Central memory CD8-positive, alpha-beta T cell (primary cell): ENCODE measurements at places on chromosomes 1 and 21.

- H3K4me3 ChIP-seq: no peak overlapping the region
- no peak for DNase-seq
- no peaks in the 10 kb centered on the region for H3K27me3 ChIP-seq
- no peak overlapping the region for H3K27ac ChIP-seq
- H3K36me3 ChIP-seq: peaks cover 4% of the 10 kb centered on the region
These were observed 16.8 kb downstream of the MAST2 start for GRCh38 chr1:45820173-45820572.

DNA sequence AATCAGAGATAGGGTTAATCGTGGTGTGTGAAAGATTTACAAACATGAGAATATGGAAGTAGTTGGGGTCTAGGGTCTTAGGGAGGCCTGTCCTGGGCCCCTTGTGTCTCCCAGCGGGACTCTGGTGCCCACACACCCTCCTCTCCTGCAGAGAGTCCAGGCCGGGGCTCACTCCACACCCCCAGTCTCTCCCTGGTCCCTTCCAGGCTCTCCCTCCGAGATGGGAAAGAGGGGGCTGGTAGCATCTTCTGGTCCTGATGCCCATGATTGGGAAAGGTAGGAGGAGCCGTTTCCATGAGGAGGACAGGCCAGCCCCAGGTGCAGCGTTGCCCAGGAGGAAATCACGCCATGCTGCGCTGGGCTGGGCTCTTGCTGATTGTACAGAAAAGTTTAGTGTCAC, 26.6 kb downstream of the PCNT start:
- no peaks in the 10 kb centered on the region for H3K27me3 ChIP-seq
- no peaks in the 10 kb centered on the region for H3K4me1 ChIP-seq
- no peak overlapping the region for H3K4me3 ChIP-seq
- DNase-seq: no peak
- peaks cover 38% of the 10 kb centered on the region for H3K36me3 ChIP-seq
- no peak overlapping the region for H3K27ac ChIP-seq

GRCh38 chr1:228488125-228488817, 1.1 kb downstream of the RNF187 start:
- peak overlapping the region; percentile 95 for H3K27ac ChIP-seq
- no peaks in the 10 kb centered on the region for H3K27me3 ChIP-seq
- H3K4me1 ChIP-seq: peaks cover 30% of the 10 kb centered on the region

DNA sequence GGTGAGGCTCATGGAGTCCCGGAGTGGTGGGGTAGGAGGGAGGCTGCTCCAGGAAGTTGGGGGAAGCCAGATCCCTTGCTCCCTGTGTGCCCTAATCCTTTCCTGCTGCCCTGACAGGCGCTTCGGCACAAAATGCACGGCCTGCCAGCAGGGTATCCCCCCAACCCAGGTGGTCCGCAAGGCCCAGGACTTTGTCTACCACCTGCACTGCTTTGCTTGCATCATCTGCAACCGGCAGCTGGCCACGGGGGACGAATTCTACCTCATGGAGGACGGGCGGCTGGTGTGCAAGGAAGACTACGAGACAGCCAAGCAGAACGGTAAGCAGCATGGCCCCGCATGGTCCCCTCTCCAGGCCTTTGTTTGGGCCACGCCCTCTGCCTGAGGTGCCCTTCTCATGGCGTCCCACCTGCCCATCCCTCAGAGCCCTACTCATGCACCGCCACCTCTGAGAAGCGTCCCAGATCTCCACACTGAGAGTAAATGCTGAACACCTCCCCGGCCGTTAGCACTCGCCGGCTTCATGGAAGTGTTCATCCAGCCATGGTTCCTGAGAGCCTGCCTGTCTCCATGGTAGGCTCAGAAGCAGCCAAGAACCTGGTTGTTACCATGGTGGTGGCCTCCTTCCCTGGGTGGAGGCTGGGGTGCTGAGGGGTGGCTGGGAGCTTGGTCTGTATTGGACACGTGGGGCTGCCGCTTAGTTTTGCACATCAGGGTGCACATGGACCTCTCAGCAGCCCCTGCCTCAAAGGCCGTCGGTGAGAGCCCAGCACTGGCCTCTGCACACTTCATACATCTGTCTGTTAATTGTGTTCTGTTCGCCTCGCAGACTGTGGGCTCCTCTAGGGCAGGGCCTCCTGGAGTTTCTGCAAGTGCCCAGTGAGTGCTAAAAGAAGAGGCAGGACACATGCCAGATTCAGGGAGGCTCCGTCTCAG, 36.5 kb downstream of the LHX4 start:
- no peaks in the 10 kb centered on the region for H3K27me3 ChIP-seq
- no peak overlapping the region for H3K4me3 ChIP-seq
- no peaks in the 10 kb centered on the region for H3K4me1 ChIP-seq
- no peak for DNase-seq
- H3K27ac ChIP-seq: no peak overlapping the region
- H3K36me3 ChIP-seq: no peaks in the 10 kb centered on the region

DNA sequence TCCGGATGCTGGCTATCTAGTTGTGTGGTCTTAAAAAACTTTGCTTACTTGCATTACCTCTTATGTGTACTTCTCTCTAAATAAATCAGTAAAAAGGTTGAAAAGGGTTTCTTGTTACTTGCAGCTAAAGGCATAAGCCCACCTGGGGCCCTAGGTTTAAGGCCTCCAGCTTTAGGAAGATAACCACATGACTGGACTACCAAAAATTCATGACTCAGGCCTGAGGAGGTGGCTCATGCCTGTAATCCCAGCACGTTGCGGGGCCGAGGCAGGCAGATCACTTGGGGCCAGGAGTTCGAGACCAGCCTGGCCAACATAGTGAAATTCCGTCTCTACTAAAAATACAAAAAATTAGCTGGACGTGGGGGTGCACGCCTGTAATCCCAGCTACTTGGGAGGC, 142.9 kb downstream of the APP start:
- H3K4me3 ChIP-seq: no peak overlapping the region
- H3K27me3 ChIP-seq: no peaks in the 10 kb centered on the region
- no peak overlapping the region for H3K27ac ChIP-seq

- no peak overlapping the region for H3K4me3 ChIP-seq
- no peaks in the 10 kb centered on the region for H3K36me3 ChIP-seq
- no peak overlapping the region for H3K27ac ChIP-seq
These were observed 96.0 kb upstream of the BTG3 start for GRCh38 chr21:17708522-17709265.

DNA sequence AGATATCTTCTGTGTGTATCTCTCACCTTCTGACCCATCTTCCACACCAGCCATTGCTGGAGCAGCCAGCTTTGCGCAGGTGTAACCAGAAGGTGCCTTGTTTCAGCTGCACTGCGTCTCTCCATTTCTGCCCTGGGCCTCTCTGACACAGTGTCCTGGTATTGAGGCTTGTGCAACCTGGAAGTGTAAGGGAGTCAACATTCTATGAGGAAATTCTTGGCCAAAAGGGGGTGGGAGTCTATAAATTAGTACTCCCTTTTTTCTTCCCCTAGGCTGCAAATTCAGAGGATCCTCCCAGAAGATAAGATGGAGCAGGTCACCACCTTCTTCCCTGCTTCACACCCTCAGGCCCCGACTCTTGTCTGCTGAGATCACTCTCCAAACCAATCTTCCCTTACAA, 109.1 kb downstream of the MRPS6 start:
- no peaks in the 10 kb centered on the region for H3K27me3 ChIP-seq
- H3K4me1 ChIP-seq: no peaks in the 10 kb centered on the region
- no peak overlapping the region for H3K4me3 ChIP-seq
- DNase-seq: no peak
- peaks cover 2% of the 10 kb centered on the region for H3K36me3 ChIP-seq
- no peak overlapping the region for H3K27ac ChIP-seq

DNA sequence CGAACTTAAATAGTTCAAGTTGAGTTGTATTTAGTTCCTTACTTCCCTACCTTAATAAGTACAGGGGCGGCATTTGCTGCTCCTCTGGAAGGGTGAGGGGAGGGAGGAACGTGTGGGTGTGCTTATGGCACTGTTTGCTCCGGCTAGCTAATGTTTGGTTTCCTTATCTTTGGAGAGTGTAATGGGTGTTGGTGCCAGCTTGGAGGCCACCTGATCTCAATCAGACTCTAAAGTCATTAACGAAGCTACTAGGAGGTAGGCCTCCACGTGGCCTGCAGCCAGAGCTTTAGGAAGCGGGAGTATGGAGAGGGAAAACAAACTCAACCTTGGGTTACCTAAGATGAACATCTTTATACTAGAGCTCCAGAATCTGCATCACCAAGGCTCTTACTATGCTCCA, 43.0 kb upstream of the RAP1A start:
- H3K4me3 ChIP-seq: no peak overlapping the region
- DNase-seq: no peak
- no peak overlapping the region for H3K27ac ChIP-seq

- H3K27ac ChIP-seq: no peak overlapping the region
- no peaks in the 10 kb centered on the region for H3K27me3 ChIP-seq
These were observed 16.9 kb downstream of the NPHP4 start for GRCh38 chr1:5975133-5975880.

DNA sequence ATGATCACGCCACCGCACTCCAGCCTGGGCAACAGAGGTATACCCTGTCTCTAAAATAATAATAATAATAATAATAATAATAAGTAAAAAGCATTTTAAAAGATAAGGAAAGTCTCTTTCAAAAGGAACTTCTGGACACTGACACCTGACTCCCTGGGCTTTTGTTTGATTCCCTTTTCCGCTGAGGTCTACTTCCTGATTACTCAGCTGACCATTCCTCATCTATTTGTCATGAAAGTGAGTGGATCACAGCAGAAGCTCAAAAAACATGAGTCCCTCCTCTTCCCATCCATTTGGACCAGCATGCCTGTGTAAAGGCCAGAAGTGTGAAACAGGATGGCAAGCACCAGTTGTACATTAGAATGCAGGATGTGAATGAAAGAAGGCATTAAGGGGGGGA, 61.1 kb upstream of the FBXO28 start:
- no peak for DNase-seq
- no peaks in the 10 kb centered on the region for H3K27me3 ChIP-seq
- H3K4me1 ChIP-seq: no peaks in the 10 kb centered on the region
- H3K36me3 ChIP-seq: no peaks in the 10 kb centered on the region
- no peak overlapping the region for H3K4me3 ChIP-seq

DNA sequence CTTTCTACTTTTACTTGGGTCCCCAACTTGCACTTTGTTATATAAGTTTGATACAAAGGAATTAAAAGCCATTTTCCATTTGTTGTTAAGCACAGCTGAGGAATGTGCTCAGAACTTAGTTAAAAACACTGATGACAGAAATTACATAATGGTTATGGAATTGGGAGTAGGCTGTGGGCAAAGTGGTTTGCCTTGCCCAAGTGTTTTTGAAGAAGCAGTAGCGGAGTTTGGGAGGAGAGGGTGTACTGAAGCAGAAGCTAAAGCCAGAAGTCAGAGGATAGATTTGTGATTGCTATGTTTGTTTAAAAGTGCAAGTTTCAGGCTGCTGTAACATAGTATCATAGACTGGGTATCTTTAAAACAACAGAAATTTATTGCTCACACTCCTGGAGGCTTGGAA, 391.8 kb downstream of the DUSP10 start:
- no peaks in the 10 kb centered on the region for H3K4me1 ChIP-seq
- no peak for DNase-seq
- H3K36me3 ChIP-seq: no peaks in the 10 kb centered on the region
- peaks cover 4% of the 10 kb centered on the region for H3K27me3 ChIP-seq
- H3K4me3 ChIP-seq: no peak overlapping the region

- H3K36me3 ChIP-seq: no peaks in the 10 kb centered on the region
- H3K4me3 ChIP-seq: no peak overlapping the region
- H3K27me3 ChIP-seq: peaks cover 59% of the 10 kb centered on the region
- DNase-seq: no peak
- peaks cover 12% of the 10 kb centered on the region for H3K4me1 ChIP-seq
- no peak overlapping the region for H3K27ac ChIP-seq
These were observed 8.7 kb upstream of the SLC2A5 start for GRCh38 chr1:9078015-9078751.

- H3K4me3 ChIP-seq: no peak overlapping the region
- H3K27ac ChIP-seq: no peak overlapping the region
- H3K36me3 ChIP-seq: no peaks in the 10 kb centered on the region
- no peak for DNase-seq
- no peaks in the 10 kb centered on the region for H3K4me1 ChIP-seq
These were observed 264.5 kb downstream of the TTLL7 start for GRCh38 chr1:83734420-83734819.

DNA sequence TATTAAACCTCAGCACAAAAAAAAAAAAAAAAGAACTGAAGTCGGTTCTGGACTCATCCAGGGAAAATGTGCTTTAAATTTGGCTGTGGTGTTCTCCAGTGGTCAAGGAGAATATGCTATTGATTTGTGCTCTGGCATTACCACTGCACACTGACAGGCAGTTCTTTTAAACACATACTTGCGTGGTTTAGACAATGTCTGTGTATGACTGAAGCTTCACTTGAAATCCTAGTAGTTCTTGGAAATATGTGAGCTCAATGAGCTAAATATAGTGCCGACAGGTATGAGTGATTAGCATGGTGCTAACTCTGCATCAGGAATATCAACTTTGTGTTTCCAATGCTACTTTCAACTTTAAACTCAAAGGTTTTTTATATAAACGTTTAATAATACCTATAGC, 415.6 kb downstream of the SMYD3 start:
- no peak overlapping the region for H3K4me3 ChIP-seq
- H3K27ac ChIP-seq: no peak overlapping the region
- H3K36me3 ChIP-seq: no peaks in the 10 kb centered on the region
- no peaks in the 10 kb centered on the region for H3K4me1 ChIP-seq

DNA sequence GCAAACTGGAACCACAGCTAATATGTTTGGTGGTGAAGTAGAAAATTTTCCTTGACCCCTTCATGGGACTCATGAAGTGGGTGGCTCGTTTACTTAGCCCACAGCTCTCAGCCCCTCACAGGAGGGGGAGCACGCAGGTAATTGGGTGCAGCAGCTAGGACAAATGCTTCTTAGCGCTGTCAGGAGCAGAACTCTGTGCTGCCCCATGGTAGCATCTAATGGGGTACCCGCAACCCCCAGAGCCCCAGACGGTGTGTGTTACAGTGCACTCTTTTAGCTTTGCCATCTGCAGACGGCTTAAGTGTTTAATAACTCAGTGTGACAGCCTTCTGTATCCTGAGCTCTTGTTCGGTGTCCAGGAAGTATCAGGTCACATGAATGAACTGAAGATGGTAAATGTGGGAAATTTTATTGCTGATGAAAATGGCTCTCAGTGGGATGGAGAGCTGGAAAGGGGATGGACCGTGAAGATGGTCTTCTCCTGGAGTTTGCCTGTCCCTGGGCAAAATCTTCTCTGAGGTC, 189.6 kb upstream of the ZRANB2 start:
- H3K4me1 ChIP-seq: no peaks in the 10 kb centered on the region
- no peak for DNase-seq

GRCh38 chr1:215276582-215276981, 194.0 kb downstream of the KCNK2 start:
- no peak overlapping the region for H3K27ac ChIP-seq
- no peaks in the 10 kb centered on the region for H3K27me3 ChIP-seq
- no peaks in the 10 kb centered on the region for H3K4me1 ChIP-seq
- DNase-seq: no peak
- H3K4me3 ChIP-seq: no peak overlapping the region

GRCh38 chr1:191963286-191963685, 195.0 kb upstream of the RGS18 start:
- no peak for DNase-seq
- no peaks in the 10 kb centered on the region for H3K36me3 ChIP-seq
- no peak overlapping the region for H3K4me3 ChIP-seq
- H3K27me3 ChIP-seq: no peaks in the 10 kb centered on the region
